Dermis microvascular lymphatic vessel endothelial cell (primary cell): ENCODE measurements at places on chromosomes 6 and 20. TPM values are rescaled to one million over a fixed set of nuclear protein-coding genes. Genes with fewer than 3 reads are reported as not detected.

TAGAP gene
- total RNA-seq = under 0.01 TPM in 2 replicates

MLIP gene
- 1.3 and 2.6 TPM in 2 replicates for total RNA-seq

RNF39 gene
- total RNA-seq = not detected in 2 replicates

BHLHE23 gene
- not detected in 2 replicates for total RNA-seq

EFCAB8 gene
- total RNA-seq = under 0.01 TPM in 1 of 2 replicates, not detected in the other

PNPLA1 gene
- not detected in 2 replicates for total RNA-seq

CD109 gene
- 4.4 and 9.2 TPM in 2 replicates for total RNA-seq

PACRG gene
- under 0.01 TPM in 2 replicates for total RNA-seq

OOEP gene
- 0.13 TPM in 1 of 2 replicates, not detected in the other for total RNA-seq

GOPC gene
- 25.0 and 31.1 TPM in 2 replicates for total RNA-seq

SLC4A11 gene
- total RNA-seq = 6.9 and 26.0 TPM in 2 replicates

GATA5 gene
- total RNA-seq = not detected in 2 replicates

RFX6 gene
- total RNA-seq = not detected in 2 replicates

METTL24 gene
- total RNA-seq = not detected in 2 replicates

ADGB gene
- total RNA-seq = not detected in 2 replicates

WFDC5 gene
- not detected in 2 replicates for total RNA-seq

TSHZ2 gene
- total RNA-seq = 0.77 and 2.1 TPM in 2 replicates

TBC1D22B gene
- 7.6 and 10.5 TPM in 2 replicates for total RNA-seq

SLPI gene
- 0.39 and 1.4 TPM in 2 replicates for total RNA-seq

SOBP gene
- 0.26 and 2.5 TPM in 2 replicates for total RNA-seq

NDUFAF4 gene
- total RNA-seq = 4.6 and 4.8 TPM in 2 replicates

ARFGEF2 gene
- 45.2 and 60.6 TPM in 2 replicates for total RNA-seq

SIRPB2 gene
- 0.13 and 0.38 TPM in 2 replicates for total RNA-seq

PPP1R14C gene
- total RNA-seq = not detected in 2 replicates

EDN3 gene
- not detected in 2 replicates for total RNA-seq

STK4 gene
- 13.7 and 14.3 TPM in 2 replicates for total RNA-seq

IRAK1BP1 gene
- total RNA-seq = 1.6 and 1.7 TPM in 2 replicates

C20orf202 gene
- total RNA-seq = under 0.01 TPM in 2 replicates

IL17F gene
- total RNA-seq = not detected in 2 replicates

FABP7 gene
- not detected in 2 replicates for total RNA-seq

BFSP1 gene
- 1.7 and 2.0 TPM in 2 replicates for total RNA-seq

PRDM1 gene
- total RNA-seq = 1.3 and 1.5 TPM in 2 replicates

ANGPT4 gene
- not detected in 2 replicates for total RNA-seq

UST gene
- total RNA-seq = under 0.01 TPM in 2 replicates

HLA-DRB1 gene
- total RNA-seq = 0.76 and 2.1 TPM in 2 replicates

RBPJL gene
- total RNA-seq = not detected in 2 replicates

IP6K3 gene
- total RNA-seq = not detected in 2 replicates

TSBP1 gene
- not detected in 2 replicates for total RNA-seq

TSPO2 gene
- not detected in 2 replicates for total RNA-seq

VSTM2L gene
- total RNA-seq = not detected in 2 replicates

HLA-DQA2 gene
- not detected in 2 replicates for total RNA-seq

TRMT6 gene
- 4.2 and 5.2 TPM in 2 replicates for total RNA-seq

GSTA2 gene
- not detected in 2 replicates for total RNA-seq

CRISP3 gene
- not detected in 2 replicates for total RNA-seq

PRICKLE4 gene
- 6.4 and 9.5 TPM in 2 replicates for total RNA-seq

CDH4 gene
- under 0.01 and 0.13 TPM in 2 replicates for total RNA-seq

SNAI1 gene
- 1.0 and 1.6 TPM in 2 replicates for total RNA-seq

TPBG gene
- total RNA-seq = 3.9 and 5.9 TPM in 2 replicates
